ENCODE measurements at places on chromosomes 11 and 22.

GRCh38 chr11:113697756-113698407 lies 8.2 kb downstream of the TMPRSS5 start:
- no peak for DNase-seq

DNA sequence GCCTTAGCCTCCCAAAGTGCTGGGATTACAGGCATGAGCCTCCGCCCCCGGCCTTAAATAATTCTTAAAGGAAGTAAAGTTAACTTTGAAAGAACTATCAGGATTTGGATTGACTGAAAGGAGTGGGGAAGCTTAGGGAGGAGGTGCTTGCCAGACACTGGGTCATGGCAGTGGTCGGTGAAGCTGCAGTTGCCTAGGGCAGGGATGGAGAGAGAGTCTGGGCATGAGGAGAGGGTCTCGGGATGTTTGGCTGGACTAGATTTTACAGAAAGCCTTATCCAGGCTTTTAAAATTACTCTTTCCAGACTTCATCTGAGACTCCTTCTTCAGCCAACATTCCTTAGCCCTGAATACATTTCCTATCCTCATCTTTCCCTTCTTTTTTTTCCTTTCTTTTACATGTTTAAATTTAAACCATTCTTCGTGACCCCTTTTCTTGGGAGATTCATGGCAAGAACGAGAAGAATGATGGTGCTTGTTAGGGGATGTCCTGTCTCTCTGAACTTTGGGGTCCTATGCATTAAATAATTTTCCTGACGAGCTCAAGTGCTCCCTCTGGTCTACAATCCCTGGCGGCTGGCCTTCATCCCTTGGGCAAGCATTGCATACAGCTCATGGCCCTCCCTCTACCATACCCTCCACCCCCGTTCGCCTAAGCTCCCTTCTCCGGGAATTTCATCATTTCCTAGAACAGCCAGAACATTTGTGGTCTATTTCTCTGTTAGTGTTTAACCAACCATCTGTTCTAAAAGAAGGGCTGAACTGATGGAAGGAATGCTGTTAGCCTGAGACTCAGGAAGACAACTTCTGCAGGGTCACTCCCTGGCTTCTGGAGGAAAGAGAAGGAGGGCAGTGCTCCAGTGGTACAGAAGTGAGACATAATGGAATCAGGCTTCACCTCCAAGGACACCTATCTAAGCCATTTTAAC lies at the start of gene NNMT:
Gene NNMT, plus strand, starts transcription at position 724 of the 929 bp plus-strand sequence. Its CDS starts 158 bp downstream, at position 882.
- no peak for DNase-seq

DNA sequence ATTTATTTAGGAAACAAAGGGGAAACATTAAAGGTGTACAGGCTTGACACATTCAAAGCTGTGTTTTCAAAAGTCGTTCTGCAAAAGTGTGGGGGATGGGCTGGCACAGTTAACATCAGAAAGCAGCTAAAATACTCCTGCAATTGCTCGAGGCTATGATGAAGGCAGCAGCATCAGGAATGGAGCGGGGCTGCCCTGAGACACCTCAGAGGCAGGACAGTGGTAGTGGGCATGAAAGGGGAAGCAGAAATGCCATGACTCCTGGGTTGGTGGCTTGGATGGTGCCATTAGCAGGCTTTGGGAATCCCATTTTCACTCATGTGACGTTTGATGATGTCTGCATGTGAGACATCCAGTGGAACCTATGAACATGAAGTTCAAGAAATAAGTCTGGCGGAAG lies 646 bp downstream of the NCAPD3 start:
- no peak for DNase-seq

GRCh38 chr11:103805688-103806009 lies 230.8 kb upstream of the DDI1 start:
- no peak for DNase-seq

DNA sequence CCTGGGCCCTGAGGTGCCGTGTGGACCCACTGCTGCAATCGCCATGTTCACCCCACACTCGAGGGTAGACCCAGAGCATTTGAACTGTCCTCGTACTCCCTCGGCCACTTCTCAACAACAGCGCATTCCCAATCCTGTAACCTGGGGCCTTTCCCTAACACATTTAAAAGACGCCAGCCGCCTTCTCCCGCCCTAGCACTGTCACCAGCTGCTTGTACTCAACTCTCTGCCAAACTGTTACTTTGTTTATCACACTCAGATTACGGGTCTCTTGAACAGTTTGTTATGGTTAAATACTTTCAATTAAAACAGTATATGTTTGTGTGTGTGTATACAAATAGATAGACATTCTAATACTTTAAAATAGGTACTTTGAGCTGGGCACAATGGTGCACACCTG lies 20.7 kb downstream of the CDKN1C start:
- DNase-seq: no peak

Measured in activated CD8-positive, alpha-beta memory T cell treated with anti-CD3 and anti-CD28 coated beads for 4 hours (primary cell).